Placental epithelial cell (primary cell): ENCODE measurements at places on chromosomes 16 and 17. TPM values are rescaled to one million over a fixed set of nuclear protein-coding genes. Genes with fewer than 3 reads are reported as not detected.

NGFR gene
- total RNA-seq, result not detected in 2 replicates

CACNG4 gene
- total RNA-seq, result 2.7 and 7.9 TPM in 2 replicates

HBA1 gene
- total RNA-seq, result not detected in 2 replicates

SYT17 gene
- 10.4 and 20.4 TPM in 2 replicates for total RNA-seq

CHAD gene
- not detected in 2 replicates for total RNA-seq

MEOX1 gene
- 0.65 TPM in 1 of 2 replicates, not detected in the other for total RNA-seq

KRTAP1-4 gene
- not detected in 2 replicates for total RNA-seq

EPOP gene
- total RNA-seq, result 2.4 and 6.2 TPM in 2 replicates
